Activated CD4-positive, alpha-beta T cell treated with anti-CD3 and anti-CD28 coated beads, Interleukin-2, amount 50 U/mL, for 48 hours (primary cell): ENCODE measurements at places on chromosomes 2 and 18.
A peak's percentile ranks its signal among the peaks of the same experiment; 100 is the strongest.

- peak; percentile 28 for DNase-seq
Observed at GRCh38 chr2:136025057-136025973, 39.9 kb upstream of the DARS1 start.

- DNase-seq, result no peak
Observed at GRCh38 chr2:74333175-74333574, 10.0 kb downstream of the SLC4A5 start.

GRCh38 chr2:81528852-81529480 lies 1224.4 kb upstream of the LRRTM1 start:
- no peak for DNase-seq

- no peak for DNase-seq
Observed at GRCh38 chr2:182999348-183000028, 38.8 kb downstream of the NCKAP1 start.

GRCh38 chr2:47016172-47016913 lies 100.7 kb upstream of the MCFD2 start:
- DNase-seq, result no peak

DNA sequence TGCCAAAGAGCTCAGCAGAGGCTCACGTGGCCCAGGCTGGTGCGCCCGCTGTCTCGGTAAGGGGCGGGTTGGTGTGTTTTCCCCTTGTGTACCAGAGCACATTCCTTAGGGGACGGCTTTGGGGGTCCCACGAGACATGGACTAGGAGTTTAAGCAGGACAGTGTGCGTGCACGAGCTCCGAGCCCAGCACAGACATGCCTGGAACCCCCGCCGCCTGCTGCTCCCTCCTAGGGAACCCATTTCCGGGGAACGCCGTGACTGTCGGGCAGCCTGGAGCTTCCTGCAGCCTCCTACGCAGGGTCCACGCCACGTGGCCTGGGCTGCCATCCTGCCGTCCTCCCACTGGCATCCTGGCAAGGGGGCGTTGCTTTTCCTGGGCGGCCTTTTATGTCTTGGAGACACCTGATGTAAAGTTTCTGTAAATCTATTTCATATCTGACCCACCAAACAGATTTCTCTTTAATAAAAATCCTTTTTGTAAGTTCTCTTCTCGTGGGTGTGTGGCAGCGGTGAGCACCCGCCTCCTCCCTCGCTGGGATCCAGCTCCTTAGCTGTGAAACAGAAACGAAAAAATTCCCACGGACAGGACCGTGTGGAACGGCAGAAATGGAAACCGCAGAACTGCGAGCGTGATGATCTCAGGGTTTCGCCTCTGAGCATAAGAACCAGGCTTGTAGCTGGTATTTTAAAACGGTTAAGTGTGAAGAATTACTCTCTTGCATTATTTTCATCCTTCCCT lies 43.5 kb upstream of the KCNG2 start:
- no peak for DNase-seq

DNA sequence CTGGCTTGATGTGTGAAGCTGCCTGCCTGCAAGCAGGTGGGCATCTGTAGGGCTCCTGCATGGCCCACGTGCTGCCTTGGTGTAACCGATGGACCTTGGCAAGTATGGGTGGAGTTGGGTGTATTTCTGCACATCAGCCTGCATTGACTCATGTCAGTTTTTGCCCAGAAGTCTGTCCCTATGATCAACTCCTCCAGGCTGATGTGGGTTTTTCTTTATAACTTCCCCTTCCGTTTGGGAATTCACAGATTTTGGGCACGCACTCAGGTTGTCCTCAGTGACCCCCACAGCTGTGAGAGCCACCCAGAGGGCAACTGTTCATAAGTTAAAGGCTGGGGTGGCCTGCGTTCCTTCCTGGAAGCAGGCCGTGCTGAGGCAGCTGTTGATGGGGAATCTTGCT lies 123.3 kb downstream of the NCK2 start:
- DNase-seq, result no peak

DNA sequence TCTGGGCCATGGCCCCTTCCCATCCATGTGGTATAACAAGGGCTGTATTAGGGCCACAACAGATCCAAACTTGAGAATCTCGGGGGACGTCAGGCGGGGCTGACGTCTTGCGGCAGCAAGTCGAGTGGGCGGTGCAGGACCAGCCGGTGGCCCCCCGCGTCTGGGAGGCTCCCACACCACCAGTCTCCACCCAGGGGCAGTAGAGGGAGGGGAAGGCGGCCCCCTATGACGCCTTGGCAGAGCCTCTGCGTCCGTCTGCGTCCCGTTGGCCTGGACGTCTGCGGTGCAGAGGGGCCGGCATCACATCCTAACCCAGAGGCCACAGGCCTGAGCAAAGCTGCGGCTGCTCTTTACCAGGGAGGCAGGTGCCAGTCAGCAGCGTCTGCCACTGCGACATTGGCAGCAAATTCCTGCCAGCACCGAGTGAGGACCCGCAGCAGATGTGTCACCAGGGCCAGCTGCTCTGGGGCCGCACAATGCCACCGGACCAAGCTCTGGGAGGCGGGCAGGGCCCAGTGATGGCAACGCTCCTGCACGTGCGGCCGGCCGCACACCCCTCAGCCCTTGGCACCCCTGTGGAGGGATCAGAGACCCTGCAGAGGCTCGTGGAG lies 73.8 kb downstream of the KCNG2 start:
- no peak for DNase-seq

GRCh38 chr2:241507430-241508239 lies 749 bp downstream of the STK25 start:
- peak; percentile 36 for DNase-seq

DNA sequence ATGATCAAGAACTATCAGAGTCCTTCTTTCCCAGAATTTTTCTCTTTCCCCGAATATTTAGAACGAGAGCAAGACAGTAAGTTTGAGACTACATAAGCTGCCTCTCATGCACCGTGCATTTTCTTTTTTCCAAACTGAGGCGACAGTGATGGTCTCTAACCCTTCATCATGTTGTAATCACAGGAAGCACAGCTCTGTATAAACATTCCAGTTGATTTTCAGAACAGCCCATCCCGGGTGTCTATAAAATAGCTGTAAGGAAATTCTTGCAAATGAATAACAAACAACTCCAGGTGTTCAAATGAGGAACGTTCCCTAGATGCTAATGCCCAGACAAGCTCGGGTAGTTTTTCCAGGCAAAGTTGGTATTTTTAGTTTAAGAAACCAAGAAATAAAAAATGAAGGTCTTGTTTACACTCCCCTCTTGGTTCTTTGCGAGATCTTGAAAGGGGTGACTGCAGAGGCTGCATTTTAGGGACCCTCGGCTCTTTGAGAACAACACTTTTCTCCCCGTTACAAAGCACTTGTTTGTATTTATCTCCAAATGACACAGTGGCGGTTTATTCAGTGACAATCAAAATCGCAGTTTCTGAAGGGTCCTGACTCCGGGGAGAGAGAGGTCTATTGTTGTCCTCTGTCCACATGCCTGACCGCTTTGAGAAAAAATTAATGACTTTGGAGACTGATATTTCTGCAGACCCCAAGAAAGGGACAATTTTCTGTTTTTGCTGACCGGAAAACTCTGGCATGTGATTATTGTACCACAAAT lies 101.1 kb upstream of the NCK2 start:
- no peak for DNase-seq

- peak; percentile 20 for DNase-seq
Observed at GRCh38 chr2:176553685-176554100, 284.5 kb downstream of the MTX2 start.

DNA sequence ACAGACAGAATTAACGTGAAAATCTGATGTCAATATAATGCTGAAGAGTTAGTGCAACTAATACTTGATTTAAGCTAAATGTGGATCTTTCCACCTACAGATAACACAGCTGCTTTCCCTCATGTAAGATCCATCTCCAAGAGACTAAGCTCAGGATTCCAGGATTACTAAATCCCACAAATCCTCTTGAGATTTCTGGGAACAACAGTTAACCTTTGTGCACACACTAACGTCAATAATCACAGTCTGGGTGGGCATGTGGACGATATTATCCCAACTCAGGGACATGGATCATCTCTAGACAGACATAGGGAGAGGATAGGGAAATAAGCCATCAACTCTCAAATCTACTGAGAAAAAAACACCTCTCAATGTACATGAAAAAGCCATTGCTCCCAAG lies 432.6 kb downstream of the SATB2 start:
- DNase-seq, result no peak

- DNase-seq, result no peak
Observed at GRCh38 chr2:108944601-108945331, 44.3 kb downstream of the EDAR start.

- no peak for DNase-seq
Observed at GRCh38 chr2:42922790-42923579, 130.6 kb upstream of the HAAO start.

DNA sequence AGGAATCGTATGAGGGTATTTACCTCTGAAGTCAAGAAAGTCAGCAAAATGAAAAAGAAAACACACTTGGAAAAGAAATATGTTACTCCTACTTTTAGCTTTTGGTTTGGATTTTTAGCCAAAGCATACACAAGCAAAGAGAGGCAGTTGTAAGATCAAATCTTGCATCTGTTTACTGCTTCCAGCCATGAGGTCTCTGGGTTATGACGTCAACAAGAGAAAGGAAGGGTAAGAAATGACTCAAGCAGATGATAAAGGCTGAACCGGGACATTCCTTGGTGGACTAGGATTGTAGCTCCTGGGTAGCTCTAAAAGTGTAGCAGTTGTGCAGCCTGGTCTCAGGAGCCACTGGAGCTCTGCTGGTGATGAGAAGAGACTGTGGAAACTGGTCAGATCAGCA lies 16.8 kb downstream of the CTNNA2 start:
- DNase-seq, result no peak

GRCh38 chr2:120734930-120735651 lies 577 bp upstream of the GLI2 start:
- no peak for DNase-seq

GRCh38 chr2:200839513-200839912 lies 24.9 kb downstream of the CLK1 start:
- no peak for DNase-seq

DNA sequence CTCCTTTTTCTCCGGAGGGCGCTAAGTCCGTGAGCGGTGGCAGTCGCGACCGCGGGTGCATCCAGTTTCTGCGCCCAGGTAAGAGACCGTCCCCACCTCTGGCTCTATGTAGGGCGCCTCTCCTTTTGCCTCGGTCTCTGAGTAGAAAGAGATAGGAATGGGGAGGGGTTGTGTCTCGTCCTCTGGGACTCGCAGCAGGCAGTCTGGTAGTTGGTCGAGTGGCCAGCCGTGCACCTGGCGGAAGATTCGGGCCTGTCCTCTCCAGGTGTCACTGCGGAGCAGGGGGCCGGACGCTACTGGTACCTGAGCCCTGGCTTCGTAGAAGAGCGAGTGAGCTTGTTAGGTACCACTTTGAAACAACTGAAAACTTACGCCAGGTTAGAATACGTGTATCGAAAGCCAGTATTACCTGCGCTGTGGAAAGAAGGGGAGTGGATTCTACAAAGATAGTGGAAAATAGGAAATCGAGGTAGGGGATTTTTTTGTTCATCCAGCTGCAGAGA lies 403 bp downstream of the MAP2 start:
- DNase-seq, result peak; percentile 3
